ENCODE measurements at places on chromosomes 1 and 21.

DNA sequence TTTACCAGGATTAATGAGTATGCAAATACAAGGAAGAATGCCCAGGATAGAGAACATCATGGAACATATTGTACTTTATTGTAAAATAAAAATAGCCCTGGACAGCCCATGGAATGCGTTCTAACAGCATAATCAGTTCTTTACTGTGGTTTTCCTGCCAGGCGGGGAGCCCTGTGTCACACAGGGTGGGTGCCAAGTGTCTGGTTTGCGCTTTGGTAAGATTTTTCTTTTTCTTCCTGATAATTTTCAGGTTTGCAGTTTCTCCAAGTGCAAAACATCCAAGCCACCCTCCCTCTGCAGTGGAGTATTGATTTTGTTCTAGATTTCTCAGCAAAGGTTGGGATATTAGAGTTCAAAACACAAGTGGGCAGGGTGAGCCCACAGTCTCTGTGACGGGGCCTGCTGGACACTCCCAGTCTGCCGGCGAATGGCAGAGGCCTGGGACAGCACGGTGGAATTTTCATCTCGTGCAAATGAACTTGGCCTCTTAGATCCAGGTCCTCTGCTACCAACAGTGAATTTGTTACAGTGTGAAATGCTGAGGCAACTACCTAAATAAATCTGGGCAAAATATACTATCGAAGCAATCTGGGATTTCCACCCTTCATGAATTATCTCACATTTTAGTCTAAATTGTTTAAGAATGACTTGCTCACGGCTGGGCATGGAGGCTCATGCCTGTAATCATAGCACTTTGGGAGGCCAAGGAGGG lies 15.6 kb upstream of the KCNJ15 start:
- DNase-seq = no peak

GRCh38 chr1:4171480-4172450 lies 271.7 kb upstream of the C1orf174 start:
- DNase-seq = no peak

DNA sequence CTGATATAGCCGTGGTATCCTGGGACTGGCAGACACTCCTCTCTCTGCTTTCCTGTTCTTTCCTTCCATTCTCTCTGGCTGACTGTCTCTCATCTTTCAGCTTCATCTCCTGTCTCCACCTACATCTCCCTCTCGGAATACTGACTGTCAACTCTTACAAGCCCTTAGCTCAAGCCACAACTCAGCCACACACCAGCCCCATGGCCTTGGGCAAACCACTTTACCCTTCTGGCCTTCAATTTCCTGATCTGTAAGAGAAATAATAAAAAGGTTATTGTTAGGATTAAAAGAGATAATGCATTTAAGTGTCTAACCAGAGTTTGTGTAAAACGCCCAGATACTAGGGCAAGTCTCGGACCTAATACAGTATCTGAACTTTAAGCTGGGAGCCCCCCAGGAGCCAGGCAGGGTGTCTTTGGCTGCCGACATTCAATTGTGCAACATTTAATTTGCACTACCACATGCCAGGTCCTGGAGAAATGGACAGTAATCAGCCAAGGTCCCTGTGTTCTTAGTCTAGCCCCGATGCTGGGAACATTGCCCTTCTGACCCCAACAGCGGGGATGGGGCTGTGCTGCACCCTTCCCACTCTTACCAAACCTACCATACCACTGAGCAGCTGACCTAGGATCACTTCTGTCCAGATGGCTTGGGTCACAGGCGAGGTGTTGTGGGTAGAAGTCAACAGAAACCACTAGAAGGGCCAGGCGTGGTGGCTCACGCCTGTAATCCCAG lies 5.1 kb downstream of the ECHDC2 start:
- DNase-seq = no peak

DNA sequence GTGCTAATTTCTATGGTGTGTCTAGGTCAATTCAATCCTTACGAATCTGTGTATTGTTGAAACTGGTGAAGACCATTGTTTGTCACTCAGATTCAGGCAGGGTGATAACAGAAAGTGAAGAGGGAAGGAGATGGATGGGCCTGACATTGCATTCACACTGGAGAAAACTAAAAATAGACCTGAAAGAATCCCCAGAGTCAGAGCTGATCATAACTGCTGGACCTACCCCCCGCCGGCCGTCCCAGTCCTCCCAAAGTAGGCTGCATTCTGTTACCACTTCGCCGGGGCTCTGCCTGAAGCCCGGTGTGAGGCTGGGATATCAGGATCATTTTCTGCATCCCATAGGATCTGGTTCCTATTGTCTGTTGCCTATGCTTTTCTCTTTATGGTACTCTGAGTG lies 121.1 kb downstream of the NUF2 start:
- no peak for DNase-seq

DNA sequence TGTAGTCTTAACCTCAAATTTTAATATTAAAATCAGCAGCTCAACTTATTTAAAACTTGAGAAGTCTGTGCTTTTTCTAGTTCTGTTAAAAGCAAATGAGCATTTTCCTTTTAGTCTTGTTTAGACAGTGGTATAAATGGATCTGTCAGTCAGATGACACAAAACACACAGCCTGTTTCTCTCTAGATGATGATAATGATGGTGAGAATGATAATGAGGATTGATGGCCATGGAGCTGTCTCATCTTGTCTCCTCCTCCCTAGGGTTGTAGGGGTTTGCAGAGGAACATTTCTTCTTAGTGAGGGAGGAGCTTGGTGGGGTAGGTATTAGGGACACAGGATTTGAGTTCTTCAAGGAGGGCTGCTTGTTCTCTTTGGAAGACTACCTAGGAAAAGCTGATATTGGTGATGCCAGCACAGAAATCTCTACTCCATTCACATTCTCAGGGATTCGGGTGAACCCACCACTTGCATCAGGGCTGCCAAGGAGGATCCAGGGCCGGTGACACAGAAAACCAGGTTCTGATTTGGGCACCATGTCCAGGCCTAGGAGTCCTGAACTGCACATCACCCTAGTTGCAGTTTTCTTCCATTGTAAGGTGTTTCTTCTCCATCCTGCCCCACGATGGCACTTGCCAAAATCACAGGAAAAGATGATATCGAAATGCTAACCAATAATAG lies 147.6 kb downstream of the RHOU start:
- no peak for DNase-seq

DNA sequence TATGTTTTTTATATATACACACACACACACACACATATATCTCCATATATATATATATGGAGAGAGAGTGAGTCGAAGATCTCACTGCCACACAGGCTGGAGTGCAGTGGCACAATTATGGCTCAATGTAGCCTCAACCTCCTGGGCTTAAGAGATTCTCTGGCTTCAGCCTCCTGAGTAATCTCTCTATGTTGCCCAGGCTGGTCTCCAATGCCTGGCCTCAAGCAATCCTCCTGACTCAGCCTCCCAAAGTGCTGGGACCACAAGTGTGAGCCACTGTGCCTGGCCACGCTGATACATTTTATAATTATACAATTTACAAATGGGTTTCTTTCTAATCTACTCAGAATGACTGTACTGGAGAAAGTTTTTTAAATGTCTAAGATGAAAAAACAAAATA lies 664.2 kb downstream of the PTPRC start:
- peak; percentile 10 for DNase-seq

DNA sequence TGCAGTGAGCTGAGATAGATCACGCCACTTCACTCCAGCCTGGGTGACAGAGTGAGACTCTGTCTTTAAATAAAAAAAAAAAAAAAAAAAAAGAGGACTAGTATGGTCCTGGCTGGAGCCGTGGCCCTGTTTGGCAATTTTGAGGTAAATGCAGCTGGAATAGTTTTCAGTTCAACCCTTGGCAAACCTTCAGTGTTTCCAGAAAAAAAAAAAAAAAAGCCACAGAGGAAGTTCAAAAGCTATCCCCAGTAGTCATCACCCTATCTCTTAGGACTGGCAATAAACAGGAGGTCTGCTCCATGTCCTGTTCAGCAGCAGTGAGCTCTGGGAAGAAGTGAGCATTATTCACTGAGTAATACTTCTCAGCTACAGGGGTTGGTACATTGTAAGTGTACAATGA lies 56.8 kb upstream of the ERRFI1 start:
- no peak for DNase-seq

- DNase-seq = no peak
These were observed 17.0 kb downstream of the HLCS start for GRCh38 chr21:36949171-36950141.

Measured in stimulated activated naive CD8-positive, alpha-beta T cell treated with anti-CD3 and anti-CD28 coated beads, Interleukin-15, Interleukin-2, amounts not matched to agents 100 U/mL and 50 U/mL, for 24 hours (primary cell).